ENCODE measurements at places on chromosomes 1 and 21.

GRCh38 chr1:229371624-229372023, 28.8 kb upstream of the CCSAP start:
- no peak for DNase-seq

DNA sequence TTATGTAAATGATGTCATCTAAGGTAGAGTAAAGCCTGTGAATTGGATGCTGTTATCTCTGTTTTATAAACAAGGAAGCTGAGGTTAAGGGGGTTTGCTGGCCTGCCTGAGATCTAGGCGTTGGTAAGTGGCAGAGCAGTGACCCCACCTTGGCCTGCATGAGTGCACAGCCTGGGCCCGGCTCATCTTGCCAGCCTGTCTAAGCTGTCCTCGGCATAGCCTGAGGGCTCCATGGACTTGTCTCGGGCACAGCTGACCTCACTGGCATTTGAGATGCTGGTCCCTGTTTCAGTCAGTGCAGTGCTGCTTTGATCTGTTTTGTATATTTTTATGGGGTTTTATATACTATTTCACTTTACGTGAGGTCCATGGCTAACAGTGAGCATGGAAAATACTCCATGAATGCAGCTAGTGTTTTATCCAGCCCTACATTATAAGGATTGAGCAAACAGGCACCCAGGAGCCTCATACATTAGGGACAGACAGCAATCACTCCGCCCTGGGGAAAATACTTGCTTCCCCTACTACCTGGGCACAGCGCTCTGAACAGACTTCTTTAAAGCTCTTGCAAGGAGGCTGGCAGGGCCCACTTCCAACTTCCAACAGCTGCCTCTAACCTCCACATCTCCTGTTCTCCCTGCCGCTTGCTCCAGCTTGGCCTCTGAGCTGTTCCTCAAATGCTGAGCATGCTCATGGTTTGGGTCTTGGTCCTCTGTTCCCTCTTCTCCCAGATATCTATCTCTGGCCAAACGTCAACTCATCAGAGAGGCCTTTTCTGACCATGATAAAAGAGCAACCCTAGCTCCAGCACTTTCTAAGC, 150.6 kb upstream of the HMGB4 start:
- DNase-seq: no peak

DNA sequence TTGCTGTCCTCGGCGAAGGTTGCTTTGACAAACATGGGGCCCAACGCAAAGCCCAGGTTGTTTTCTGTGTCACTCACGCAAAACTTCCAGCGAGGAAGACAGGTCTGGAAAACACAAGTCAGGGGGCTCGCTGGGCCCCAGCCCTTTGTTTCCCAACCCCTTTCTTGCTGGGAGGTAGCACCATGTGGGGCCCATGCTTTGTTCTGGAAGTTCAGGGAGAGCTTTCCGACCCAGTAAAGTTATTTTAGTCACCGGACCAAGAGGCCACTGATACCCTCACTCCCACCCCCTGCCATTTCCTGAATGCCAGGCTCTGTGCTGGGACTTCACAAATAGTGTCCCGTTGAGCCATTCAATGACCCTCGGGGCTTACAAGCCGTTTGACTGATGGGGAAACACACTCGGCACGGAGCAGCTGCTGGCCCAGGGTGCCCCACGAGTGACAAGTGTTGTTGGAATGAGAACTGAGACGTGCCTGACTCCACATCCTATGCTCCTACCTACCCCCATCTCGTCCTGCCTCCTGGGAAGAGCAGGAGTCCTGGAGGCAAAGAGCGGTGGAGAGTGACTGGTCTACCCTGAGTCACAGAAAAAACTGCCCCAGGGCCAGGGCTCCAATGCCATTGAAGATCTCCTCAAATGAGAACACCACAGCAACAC, 52.0 kb downstream of the ECE1 start:
- no peak for DNase-seq

- no peak for DNase-seq
These were observed 21.3 kb upstream of the ASB17 start for GRCh38 chr1:75953461-75953860.

DNA sequence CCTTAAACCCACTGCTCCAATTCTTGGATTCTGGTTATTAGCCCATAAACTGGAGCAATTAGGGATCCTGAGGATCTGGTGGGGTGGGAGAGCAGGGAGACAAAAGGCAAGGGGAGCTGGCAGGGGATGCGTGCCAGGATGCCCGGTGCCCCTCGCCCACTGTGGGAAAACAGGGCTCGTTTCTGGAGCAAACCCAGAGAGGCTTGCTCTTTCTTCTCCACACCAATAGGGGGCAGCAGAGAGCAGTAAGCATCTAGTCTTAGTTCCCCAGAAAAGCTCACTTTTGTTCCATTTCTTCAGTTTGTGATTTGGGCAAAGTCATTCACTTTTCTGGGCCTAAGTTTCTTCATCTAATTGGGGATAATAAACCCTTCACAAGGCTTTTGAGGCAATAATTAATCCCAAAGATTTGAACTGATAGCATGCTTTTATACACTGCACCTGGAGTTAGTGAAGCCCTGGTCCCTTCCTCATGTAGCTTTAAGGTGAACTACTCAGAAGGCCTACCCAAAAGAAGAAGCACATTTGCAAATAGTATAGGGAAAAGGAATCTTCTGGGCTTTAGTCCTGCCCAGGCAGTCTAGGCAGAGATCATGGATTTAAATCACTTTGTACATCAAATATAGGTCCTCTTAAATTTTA, 160.6 kb upstream of the USP24 start:
- DNase-seq: peak; percentile 61

GRCh38 chr1:218299416-218299815, 14.3 kb downstream of the RRP15 start:
- DNase-seq: no peak

DNA sequence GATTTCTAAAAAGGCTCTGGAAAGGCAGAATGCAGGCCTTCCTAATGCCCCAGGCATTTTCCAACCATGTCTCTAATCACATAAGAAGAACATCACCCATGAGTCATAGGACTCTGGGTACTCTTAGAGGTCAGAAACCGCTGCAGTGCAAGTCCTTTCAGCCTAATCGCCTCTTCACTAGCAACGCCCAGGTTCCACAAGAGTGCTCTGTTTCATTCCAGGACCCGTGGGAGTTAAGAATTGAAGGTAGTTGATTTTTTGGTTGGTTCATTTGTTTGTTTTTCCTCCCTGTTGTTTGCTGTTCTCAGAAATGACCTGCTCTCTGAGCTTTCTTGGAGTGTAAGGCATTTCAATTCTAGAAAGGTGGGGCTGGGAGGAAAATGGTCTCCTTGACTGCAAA, 123.2 kb downstream of the NR5A2 start:
- DNase-seq: peak; percentile 61

DNA sequence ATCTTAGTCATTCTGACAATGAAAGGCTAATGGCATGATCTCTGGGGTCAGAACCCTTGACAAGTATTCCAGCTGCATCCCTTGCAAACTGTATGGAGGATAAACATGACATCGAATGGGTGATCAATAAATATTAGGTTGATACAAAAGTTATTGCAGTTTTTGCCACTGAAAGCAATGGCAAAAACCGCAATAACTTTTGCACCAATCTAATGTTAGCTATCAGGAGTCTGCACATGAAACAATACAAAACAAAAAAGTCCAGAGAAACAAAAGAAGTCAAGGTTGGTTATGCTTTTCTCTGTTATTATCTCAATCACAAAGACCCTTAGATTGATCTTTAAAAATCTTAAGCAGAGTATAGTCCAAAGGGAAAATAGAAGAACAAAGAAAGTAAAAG, 292.7 kb downstream of the DUSP10 start:
- no peak for DNase-seq

DNA sequence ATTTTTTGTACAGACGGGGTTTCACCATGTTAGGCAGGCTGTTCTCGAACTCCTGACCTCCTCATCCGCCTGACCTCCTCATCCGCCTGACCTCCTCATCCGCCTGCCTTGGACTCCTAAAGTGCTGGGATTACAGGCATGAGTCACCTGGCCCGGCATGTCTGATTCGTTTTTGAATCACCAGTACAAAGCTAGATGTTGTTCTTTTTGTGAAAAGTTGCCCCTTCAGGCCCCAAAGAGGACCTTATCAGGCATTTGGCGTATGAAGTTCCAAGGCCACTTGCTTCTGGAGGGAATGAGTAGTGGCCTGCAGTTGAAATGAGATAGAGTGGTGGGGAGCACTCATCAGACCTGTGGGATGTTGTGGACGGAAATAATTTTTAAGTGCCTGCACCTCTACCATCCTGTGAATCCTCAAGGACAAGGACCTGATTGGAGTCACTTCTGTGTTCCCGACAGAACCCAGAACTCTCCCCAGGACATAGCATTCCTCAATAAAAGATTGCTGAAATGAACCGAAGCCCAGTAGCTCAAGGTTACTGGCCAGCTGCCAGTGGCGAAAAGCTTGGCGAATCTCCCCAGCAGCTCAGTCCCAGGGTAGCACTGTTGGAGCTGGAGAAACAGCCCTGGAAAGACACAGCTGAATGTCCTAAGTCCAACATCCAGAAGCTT, 50.1 kb downstream of the NDUFS5 start:
- no peak for DNase-seq

DNA sequence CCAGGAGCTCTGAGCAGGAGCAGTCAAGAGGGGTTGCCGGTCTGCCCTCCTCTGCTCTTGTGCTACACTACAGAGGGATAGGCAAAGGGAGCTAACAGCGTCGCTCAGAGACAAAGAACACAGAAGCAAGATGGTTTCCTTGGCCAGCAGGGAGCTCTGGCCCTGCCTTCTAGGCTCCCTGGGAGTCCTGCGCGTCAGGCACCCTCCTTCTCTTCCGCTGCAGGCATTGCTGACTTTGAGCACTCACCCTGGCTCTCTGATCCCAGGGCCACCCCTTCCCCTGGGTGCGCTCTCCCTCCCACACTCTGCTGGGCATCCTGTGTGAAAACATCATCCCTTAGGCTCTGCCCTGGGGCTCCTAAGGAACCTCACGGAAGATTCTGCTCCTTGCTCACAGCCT, 489 bp downstream of the TNNI1 start:
- no peak for DNase-seq

GRCh38 chr1:211127166-211127565, 6.8 kb downstream of the KCNH1 start:
- no peak for DNase-seq

GRCh38 chr1:147635342-147635741, 35.0 kb downstream of the ACP6 start:
- no peak for DNase-seq

GRCh38 chr1:2151252-2151651, 43.3 kb downstream of the FAAP20 start:
- no peak for DNase-seq

GRCh38 chr21:37166733-37167132, 93.7 kb downstream of the TTC3 start:
- peak; percentile 13 for DNase-seq

DNA sequence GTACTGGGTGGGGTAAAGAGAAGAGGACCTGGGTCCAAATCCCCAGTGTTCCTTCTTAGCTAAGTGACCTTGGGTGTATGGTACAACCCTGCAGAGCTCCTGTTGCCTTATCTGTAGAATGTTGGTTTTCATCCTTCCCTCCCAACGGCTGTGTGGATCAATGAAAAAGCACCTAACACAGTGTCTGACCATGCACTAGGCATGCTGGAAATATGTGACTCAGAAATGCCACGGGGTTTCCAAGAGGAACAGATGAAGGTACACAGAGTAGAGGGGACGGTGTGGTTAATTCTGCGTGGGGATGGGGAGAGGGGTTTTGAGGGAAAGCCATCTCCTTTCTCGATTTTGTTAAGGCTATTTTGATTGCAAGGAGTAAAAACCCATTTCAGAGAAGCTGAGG, 8.6 kb downstream of the NIPAL3 start:
- DNase-seq: no peak

DNA sequence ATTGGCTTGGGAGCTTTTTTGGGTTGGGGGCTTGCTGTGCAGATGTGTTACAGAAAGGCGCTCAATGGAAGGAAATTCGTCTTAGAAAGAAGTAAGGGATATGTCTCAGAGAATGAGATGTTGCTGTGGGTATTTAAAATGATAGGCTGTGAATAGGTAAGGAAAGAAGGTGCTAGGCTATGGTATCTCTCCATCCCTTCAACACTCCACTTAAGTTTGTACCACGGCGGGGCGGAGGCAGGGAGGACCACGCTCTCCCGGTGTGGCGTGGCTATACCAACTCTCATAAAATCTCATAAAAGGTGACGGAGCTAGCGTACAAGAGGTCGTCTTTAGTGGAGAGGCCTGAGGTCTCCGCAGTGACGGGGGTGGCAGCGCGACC, 305 bp upstream of the RPS6KC1 start:
- no peak for DNase-seq

GRCh38 chr1:179955287-179955680, 674 bp downstream of the CEP350 start:
- DNase-seq: no peak

GRCh38 chr1:147591261-147591891, 50.1 kb downstream of the BCL9 start:
- no peak for DNase-seq

DNA sequence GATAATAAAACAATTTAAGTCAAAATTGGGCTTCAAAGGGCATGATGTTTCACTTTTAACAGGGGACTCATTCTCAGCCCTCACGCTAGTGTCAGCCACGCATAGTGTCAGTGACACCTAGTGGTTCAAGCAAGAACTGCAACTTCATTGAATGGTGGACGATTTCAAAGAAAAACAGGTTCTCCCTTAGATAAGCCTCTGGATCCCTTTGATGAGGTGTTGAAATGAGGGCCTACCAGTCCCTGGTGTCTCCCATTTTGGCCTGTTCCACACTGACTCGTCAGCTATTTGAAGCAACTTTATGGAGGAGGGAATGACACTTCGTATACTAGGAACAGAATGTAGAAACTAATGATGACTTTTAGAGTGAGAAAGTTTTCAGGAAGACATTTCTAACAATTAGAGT, 56.2 kb downstream of the FCRL5 start:
- peak; percentile 46 for DNase-seq

DNA sequence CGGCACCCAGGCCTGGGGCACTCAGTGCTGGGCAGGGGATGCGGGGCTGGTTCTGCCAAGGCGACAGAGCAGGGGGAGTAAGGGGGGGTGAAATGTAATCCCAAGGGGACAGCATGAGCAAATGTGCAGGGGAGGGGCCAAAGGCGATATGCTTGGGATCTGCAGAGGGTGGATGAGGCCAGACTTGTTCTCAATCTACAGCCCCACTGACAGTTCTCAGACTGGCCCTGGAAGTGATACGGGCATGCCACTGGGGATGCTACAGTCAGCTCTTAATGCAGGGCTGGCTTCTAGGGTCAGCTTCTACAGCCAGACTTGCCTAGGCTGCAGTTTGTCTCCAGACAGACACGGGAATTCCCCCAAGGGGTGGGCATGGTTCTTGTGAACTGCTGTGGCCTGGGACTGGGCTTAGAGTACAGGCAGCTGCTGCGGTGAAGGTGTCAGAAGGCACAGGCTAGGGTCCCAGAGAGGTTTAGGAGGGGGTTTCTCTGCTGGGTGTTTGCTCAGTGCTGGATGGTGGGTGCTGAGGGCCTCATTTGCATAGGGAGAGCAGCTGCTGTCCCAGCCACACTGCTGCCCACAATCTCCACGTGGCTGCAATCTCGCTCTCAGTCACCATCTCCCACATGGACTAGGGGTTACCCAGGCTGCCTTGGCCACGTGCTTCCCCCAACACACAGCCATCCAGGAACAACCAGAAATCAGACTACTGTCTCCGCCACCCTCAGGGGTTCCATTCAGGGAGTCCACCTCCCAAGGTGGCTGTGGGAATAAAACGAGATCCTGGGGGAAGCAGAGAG, 190.1 kb downstream of the HIVEP3 start:
- DNase-seq: peak; percentile 83

All from GM20000 (cell line).